ENCODE measurements at places on chromosomes 3 and 15.

DNA sequence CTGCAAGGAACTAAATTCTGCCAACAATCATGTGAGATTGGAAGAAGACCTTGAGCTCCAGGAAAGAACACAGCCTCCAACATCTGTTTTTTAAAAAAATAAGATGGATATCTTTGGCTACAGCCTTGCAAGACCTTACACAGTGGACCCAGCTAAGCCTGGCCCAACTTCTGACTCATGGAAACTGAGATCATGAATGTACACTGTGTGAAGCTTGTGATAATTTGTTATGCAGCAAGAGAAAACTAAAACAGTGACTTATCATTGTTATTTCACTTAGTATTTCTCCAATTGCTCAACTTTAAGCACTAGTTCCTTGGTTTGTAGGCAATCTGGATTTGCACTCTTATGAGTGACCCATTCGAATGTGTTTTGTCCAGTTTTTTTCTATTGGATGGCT, 29.3 kb downstream of the SHQ1 start:
- DNase-seq = no peak

DNA sequence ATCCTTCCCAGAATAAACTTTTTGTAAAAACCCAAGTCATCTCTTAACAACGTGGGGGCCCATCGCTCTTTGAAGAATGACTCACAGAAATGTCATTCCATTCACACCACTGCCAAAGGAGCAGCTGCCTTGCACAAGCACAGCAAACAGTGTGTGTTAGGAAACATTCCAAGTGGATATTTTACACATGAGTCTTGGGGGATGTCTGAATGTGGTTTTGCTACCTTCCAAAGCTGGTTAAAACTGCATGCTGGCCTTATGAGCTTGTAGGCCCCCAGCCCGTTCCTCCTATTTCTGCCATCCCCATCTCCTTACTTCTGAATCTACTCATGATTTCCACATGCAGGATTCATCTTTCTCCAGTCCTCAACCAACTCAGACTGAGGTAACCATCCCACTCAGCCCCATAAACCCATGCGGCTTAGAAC, 130.8 kb downstream of the CPNE4 start:
- DNase-seq = no peak

DNA sequence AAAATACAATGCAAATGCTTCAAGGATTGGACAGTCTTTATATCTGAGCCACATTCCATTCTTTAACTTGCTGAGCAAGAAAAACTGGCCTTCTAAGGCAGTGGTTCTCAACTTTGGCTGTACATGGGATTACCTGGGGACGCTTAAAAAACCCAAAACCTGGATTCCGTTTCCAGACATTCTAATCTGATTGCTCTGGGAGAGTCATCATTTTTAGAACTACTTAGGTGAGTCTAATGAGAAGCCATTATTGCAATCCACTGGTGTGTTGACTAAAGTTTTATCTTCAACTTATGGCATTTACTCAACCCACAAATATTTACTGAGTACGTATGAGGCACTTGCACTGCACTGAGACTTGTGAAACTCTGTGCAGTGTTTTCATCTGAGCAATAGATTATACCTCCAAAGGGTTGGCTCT, 195.7 kb upstream of the ATP11B start:
- DNase-seq = no peak

DNA sequence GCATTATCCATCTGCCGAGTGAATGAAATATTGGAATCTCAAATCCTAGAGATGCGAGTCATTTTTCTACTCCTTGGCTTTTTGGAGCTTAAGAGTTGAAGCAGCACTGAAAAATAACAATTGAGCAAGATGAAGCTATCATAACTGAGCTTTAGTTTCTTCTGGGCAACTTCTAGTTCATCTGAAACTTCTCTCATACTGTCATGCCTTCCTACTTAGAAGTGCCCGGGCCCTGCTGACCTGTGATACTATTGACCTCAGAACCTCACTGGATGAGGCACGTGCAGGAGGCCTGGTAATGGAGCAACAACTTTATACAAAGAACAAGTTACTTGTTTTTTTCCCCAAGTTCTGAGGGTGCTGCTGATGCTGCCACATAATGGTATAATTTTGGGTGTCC, 48.5 kb upstream of the P3H2 start:
- no peak for DNase-seq

GRCh38 chr15:93362821-93363220, 273.8 kb upstream of the RGMA start:
- no peak for DNase-seq

- DNase-seq = no peak
Measured at GRCh38 chr3:149462581-149463011, 11.9 kb upstream of the TM4SF4 start.

DNA sequence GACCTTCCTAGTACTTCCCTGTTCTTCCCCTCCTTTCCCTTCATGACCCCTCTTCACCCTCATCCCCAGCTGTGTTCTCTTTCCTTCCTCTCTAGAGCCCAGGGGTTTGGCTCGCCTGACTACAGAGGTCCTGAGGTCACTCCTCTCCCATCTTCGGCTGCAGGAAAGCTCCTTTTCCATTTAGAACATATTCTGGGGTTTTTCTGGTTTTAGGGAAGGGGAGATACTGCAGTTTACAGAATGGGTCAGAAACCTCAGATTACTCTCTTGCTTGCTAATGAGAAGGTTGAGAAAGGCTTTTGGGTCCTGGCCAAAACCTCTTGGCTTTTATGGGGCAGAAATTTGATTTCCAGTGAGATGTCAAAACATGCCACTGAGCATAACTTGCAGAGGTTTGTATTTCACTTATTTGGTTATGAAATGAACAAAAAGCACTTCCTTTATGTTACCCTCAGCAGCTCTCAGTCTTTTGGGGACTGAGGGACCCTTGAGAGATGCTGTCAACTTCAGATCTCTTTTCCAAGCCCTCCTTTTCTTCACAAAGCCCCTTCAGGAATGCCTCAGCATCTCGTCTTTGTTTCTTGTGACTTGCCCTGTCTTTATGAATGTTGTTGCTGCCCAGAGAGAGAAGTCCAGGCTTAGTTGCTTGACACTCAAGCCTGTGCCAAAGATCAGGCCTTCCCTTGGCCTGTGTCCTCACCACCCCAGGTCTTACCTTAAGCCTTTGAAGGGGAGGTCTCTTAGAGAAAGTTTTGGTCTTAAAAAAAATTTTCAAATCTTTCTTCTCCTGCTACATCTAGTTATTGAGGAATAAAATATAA, 121.7 kb upstream of the TPM1 start:
- DNase-seq = no peak

DNA sequence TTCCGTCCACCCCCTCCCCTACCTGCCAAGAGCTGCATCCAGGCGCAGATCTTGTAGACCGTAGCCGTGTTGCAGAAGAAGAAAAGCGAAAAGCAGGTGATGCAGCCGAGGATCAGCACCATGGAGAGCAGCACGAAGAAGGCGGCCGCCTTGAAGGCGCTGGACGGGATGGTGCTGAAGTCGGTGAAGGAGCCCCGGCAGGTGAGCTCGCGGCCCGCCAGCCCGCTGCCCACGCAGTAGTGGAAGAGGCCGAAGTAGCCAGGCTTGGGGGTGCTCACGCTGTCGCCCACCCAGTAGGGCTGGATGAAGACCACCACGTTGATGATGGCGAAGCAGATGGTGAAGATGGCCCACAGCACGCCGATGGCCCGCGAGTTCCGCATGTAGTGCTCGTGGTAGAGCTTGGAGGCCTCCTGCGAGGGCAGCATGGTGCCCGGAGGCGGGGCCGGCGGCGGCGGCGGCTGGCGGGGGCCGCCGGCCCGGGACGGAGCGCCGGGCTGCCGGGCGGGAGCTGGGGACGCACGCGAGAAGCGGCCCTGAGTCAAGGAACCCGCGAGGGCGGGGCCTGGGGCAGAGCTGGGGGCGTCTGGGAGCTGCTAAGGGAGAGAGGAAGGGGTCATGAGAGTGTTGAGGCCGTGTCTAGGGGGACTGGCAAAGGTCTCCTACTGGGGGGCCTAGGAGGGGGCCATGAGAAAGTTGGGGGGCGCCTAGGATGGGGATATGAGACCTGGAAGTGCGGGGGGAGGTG, 1.2 kb downstream of the LHFPL4 start:
- no peak for DNase-seq

DNA sequence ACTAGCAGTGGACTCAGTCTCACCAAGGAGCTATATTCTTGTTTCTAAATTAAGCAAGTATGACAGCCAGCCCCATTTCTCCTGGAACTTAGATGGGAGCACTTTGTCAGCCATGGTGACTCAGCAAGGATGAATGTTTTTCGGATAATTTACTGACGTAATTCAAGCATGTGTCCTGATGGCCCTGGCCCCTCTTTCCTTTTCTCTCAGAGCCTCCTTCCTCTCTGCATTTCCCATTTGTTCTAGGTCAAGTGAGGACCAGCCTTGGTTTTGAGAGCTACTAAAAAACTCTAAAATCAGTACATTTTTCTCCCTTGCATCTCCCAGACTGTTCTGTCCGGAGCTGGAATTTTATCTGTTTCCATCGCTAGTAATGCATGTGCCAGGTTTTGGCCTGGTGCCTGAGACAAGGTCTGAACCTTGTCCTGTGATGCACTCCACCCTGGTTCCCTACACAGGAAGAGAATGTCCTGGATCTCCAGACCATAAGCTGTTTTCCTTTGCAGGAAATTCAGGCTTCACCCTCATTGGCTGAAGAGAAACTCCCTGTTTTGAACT, 256.6 kb upstream of the ROPN1 start:
- no peak for DNase-seq

DNA sequence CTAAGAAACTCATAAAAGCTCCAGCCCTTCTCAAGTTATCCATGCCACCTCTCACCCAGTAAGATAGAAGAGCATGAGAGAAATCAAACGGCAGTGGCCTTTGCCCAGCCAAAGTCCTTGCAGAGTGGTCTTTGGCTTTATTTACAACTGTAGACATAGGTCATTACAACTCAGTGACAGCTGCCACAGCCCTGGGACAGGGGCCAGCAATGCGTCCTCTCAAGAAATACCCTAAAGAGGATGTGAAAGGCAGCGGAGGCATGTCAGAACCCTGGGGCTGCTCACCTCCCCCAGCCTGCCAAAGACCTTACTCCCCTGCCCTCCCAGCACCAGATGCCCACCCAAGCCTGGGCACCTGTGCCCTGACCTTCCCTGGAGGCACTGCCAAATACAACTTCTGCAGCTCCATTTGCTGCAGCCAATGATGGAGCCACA, 6.3 kb downstream of the ACAA1 start:
- DNase-seq = no peak

- DNase-seq = no peak
Measured at GRCh38 chr3:143502081-143502480, 346.2 kb downstream of the SLC9A9 start.

DNA sequence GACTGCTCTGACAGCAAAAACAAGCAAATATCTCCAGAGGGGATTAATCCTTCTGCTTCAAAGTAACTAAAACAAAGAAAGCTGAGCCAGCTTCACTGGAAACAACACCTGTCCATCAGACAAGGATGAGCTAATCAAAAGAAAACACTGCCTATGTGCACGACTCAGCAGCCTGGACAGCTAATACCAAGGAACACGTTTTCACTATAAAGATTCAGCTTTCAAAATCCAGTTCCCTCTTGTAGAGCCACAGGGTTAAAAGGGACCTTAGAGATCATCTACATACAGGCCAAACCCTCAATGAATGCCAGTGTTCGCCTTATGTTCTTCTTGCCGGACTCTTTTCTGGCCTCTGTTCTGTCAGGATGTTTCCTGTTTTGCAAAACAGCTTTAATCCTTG, 6.9 kb downstream of the TUSC7 start:
- DNase-seq = no peak

GRCh38 chr3:14512942-14513327, 27.2 kb downstream of the GRIP2 start:
- no peak for DNase-seq

DNA sequence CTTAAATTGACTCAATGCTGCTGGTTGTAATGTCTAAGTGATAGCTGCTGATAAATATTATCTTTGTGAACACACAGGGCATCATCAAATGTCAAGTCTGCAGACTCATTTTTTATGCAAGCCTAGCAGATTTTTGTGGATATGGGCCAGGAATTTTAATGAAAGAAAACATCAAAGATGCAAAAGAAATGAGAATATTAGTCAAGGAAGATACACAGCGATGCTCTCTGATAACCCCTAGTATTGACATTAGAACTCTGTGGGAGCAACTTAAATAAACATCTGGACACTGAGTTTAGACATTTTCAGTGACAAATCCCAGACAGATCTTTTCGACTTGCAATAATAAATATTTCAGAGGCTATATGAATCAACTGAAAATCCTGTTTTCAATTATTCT, 28.3 kb downstream of the POLR2M start:
- DNase-seq = no peak

DNA sequence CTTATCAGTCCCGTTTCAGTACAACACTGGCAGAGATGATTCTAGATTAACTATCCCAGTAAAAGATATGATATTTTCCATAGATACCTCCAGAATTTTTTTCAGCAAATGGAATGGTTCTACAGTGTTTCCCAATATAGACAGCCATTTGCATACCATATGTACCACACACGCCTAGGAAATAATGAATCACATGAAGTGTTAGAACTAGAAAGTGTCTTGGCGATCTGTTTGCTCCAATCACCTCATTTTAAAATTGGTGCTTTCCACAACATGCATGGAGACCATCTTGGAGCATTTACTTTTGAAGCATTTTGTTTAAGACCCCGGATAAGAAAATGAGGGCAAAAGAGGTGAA, 2.0 kb downstream of the C2CD4A start:
- no peak for DNase-seq

DNA sequence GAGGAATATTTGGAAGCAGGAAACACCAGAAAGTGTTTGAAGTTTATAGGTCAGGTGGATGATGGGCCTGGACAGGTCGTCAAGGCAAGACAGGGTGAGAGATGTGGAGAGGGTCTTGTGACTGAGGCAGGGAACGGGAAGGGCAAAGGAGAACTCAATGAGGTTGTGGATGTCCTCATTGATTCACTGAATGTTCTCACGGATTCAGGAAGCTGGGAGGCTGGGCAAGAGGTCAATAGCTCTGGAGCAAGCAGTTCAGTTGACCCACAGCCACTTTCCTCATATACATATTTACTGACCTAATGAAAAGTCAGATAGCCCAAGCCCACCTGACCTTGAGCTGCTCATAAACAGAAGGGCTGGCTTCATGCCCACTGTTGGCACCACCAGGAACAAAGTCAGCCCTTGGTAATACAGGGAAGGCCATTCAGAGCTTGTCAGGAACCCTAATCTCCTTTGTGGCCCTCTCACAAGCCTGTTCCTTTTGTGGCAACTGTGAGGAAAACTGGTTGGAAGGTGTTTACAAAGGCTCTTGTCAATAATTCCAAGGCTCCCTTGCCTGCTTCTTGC, 31.6 kb downstream of the ARRDC4 start:
- no peak for DNase-seq

- DNase-seq = no peak
Measured at GRCh38 chr15:78880242-78880533, 7.5 kb downstream of the MORF4L1 start.

DNA sequence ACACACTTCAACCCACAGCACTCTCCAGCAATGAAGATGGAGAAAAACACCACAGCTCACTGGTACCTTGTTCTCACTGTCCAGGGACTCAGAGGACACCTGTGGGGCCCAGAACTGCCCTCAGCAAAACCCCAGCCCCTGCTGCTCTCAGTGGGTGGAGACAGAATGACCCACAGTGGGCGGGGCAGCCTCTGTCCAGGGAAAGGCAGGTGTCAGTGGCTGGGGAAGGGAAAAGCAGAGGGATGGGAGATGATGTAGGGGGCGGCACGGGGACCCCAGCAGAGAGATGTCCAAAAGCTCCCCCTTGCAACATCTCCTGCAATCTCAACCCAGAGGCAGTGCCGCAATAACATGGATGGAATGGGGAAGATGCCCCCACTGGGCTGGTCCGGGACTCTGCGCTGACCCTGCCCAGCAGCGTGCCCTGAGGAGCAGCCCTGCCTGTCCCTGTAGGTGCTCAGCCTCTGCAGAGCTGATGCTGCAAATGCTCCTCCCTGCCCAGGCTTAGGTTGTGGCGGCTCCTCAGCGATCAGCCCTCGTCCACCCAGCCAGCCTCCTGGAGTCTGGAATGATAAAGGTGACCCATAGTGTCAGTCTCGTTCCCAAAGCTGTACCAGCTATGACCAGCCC, 193.9 kb downstream of the XXYLT1 start:
- no peak for DNase-seq

Measured in stimulated activated CD8-positive, alpha-beta memory T cell treated with anti-CD3 and anti-CD28 coated beads, Interleukin-4, amount 100 ng/mL, for 1 hour (primary cell).